ENCODE measurements at places on chromosomes 13 and 19.

GRCh38 chr19:29836409-29836825 lies 24.6 kb downstream of the CCNE1 start:
- DNase-seq, result no peak

- no peak for DNase-seq
Observed at GRCh38 chr13:50390503-50391248, 375.4 kb downstream of the KCNRG start.

GRCh38 chr13:97353927-97354675 lies 79.9 kb upstream of the RAP2A start:
- DNase-seq, result no peak

DNA sequence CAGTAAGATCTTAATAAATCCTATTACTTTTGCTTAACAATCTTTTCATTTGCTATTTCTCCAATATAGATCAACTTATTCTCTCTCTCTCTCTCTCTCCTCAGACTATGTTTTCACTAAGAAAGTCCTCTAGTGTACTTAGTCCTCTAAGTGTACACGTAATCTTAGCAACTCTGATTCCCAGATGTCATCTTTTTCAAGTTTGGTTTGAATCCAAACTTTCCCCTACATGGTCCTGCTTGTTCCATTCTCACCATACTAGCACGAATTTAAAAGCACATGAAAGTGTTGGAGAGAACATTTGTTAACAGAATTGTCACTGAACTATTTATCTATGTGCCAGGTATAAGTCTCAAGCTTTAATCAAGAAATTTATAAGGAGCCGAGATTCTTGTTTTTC lies 202.9 kb downstream of the SPRY2 start:
- no peak for DNase-seq

- DNase-seq, result no peak
Observed at GRCh38 chr13:89432997-89433396, 1761.8 kb downstream of the SLITRK5 start.

- DNase-seq, result no peak
Observed at GRCh38 chr13:109090796-109091195, 461.4 kb downstream of the MYO16 start.

- DNase-seq, result no peak
Observed at GRCh38 chr13:104782741-104783140, 1716.5 kb upstream of the SLC10A2 start.

DNA sequence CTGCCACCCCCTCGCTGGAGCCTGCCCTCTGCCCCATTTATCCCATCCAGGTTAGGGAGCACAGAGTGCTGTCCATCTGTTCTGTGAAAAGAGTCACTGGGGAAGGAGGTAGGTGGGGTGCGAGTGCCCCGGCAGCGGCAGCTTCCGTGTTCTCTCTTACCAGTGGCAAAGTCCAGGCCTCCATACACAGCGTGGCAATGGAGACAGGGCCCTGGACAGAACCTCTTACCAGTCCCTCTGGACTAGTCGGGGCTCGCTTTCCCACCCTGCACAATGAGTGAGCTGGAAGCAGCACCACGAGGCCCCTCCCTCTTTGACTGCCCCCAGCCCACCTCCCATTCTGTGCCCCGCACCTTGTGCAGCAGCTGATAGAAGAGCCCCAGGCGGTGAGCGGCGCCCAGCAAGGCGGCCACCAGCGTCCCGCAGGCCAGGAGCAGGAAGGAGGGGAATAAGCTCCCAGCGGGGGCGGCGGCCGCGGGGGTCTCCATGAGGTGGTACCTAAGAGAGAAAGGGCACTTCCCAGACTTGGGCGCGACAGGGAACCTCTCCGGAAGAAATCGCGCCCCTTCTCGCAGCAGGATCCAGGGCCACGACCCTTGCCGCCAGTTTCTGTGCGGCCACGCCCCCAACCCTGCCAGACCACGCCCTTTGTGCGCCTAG lies 17.5 kb downstream of the SYDE1 start:
- DNase-seq, result no peak

- no peak for DNase-seq
Observed at GRCh38 chr13:112777637-112778406, 88.0 kb downstream of the ATP11A start.

- DNase-seq, result no peak
Observed at GRCh38 chr13:49563516-49563915, 21.8 kb downstream of the RCBTB1 start.

- no peak for DNase-seq
Observed at GRCh38 chr19:48777720-48778119, 22.4 kb downstream of the FGF21 start.
